Inflammatory macrophage treated with lipopolysaccharide for 4 hours (primary cell): ENCODE measurements at places on chromosomes 4 and X.

GRCh38 chr4:74397748-74398426, 32.9 kb downstream of the EREG start:
- DNase-seq = peak; percentile 82

DNA sequence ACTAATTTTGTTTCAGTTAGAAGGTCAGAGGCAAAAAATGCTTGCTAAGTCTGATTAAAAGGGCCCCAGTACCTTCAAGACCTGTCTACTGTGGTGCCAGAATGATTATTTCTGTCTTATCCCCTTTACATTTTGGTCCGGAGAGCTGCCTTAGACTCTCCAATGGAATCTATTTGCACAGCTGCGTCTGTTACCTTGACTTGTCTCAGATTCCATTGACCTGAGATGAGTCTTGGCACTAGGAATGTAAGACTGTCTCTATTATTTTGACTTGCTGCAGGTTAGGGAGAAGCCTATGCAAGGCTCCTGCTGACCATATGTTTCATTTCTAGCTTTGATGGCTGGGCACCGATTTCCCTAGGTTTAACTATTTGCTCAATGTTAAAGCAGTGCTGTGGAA, 457.6 kb downstream of the KCTD8 start:
- no peak for DNase-seq

DNA sequence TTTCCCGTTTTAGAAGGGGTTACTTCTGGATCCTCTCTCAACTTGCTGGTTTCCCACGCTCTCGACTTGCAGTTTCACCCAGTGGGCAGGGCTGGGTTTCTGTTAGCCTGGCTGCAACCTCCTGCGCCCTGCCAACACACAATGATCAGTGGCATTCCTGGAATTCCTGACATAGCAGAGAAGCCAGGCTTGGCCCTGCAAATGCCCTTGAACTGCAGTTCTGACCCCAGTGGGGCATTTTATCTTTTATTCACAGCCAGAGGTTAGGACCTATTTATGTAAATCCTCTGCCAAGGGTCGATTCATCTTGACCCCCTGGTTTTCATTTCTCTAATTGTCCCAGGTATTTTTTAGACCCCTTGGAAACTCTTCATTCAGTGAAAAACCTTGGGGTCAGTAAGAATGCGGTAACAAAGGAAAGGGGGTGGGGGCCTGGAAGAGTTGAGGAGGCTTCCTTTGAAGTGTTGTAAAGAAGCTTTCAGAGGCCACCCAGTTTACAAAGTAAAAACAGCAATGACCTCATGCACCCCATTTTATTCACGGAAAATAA, 217.6 kb downstream of the ZNF674 start:
- no peak for DNase-seq

DNA sequence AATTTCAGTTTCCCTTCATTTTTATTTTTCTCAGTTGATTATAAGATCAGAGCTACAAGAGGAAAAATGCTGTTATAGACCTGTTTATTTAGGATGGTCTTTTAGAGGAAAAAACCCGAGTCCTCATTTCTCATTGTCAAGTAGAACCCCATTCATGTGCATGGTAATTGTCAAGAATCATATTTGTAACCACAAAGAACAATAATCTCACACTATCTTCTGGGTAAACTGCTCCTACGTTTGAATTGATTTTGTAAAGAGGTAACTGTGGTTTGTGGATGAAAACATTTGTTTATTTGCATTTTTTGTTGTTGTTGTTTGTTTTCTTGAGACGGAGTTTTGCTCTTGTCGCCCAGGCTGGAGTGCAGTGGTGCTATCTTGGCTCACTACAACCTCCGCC, 23.8 kb downstream of the RAPGEF2 start:
- DNase-seq = no peak

DNA sequence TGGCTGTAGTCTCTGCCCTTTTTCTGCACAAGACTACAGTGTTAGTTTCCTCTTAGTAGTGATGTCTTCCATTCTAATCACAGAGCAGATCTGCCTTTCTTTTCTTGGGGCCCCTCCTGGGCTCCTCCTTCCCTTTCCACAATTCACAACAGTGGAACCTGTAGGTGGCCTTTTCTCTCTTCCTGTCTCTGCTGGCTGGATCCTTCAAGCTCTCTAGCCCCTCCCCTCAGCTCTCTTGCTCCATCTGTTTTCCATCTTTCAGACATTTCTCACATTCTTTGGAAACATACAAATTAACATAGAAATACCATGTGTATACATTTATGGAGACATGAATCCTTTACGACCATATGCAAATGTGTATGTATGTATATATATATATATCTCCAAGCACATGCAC, 304 bp upstream of the SPIN2A start:
- DNase-seq = no peak

GRCh38 chrX:47380268-47380667, 9.9 kb downstream of the ZNF157 start:
- DNase-seq = peak; percentile 48

- DNase-seq = no peak
These were observed 58.1 kb downstream of the FNIP2 start for GRCh38 chr4:158826882-158827281.

DNA sequence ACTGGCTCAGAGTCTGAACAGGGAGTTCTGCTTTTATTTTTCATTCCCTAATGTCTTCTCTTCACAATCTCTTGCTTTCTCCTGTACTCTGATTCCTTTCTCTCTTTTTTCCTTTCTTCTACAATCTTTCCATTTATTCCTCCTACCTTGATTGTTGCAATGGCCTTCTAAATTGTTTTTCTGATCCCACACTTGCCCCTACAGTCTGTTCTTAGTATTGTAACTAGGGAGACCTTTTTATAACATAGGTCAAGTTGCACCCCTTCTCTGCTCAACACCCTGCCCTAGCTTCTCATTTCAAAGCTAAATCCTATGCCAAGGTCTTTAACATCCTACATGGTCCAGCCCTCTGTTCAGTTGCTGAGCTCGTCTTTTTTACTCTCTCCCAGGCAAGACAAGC, 277.9 kb downstream of the GBA3 start:
- no peak for DNase-seq

DNA sequence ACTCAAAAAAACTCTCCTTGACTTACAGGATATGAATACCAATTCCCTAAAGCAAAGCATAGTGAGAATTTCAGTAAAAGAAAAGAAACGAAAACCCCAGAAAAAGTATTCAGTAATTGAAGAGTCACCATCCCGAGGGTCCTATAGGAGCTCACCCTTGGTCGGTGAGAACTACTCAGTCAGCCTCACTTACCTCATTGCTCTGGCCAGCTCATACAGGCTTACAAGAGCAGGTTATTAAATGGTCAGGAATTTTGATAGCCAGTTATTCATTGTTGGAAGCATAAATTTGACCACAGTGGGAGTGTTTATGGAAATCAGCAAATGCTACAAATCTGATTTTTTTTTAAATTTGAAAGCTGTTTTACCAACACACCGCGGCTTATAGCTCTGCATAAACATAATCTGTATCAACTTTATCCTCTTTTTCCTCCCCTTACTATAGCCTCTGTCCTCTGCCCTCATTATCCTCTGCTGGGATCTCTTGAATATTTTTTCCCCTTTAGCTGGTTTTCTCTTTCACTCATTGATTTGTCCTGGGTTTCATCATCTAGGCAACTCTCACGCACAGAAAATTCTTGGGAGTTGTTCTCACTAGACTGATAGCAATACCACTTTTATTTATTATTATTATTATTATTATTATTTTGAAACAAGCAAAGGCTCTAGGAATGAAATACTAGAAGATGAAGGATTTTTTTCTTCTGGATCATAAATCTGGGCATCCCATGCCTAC, 11.0 kb upstream of the CXCL2 start:
- no peak for DNase-seq

GRCh38 chrX:47145395-47146120, 537 bp downstream of the RBM10 start:
- DNase-seq = no peak

GRCh38 chr4:5970381-5971077, 47.7 kb downstream of the C4orf50 start:
- DNase-seq = no peak

DNA sequence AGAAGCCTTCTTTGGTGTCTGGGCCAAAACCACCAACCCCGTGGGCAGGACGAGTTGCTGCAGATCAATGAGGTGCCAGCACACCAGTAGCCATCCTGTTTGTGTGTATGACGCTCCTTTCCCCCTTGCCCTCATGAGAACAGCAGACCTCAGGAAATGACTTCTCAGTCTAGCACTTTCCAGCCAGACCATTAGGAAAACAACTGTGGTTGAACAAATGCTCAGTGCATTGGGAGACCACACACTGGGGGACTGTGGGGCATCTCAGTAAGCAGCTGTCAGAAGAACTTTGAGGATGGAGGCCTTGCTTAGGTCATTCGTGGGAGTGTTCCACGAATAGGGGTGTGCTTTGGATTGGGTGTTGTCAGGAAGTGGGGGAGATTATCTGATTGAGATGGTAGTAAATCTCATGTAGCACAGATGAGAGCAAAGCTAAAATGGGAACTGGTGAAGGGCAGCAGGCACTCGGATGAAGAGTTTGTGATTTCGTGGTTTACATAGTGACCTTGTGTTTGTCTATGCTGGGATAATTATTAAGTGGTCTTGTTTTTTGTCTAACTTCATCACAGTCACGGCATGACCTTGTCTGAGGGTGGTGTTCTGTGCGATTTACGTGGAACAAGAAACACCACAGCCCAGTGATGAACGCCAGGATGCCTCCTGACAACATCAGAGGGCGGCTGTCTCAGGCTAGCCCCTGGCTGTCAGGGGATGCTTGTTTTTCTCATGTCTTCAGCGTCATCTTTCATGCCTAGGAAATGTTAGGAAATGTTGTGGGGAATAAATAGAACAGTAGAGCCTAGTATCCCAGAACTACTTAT, 70.1 kb downstream of the USP46 start:
- DNase-seq = no peak

- DNase-seq = no peak
These were observed 172.5 kb downstream of the HNRNPD start for GRCh38 chr4:82201303-82201702.

GRCh38 chrX:8971116-8971515, 62.8 kb downstream of the FAM9B start:
- peak; percentile 56 for DNase-seq

DNA sequence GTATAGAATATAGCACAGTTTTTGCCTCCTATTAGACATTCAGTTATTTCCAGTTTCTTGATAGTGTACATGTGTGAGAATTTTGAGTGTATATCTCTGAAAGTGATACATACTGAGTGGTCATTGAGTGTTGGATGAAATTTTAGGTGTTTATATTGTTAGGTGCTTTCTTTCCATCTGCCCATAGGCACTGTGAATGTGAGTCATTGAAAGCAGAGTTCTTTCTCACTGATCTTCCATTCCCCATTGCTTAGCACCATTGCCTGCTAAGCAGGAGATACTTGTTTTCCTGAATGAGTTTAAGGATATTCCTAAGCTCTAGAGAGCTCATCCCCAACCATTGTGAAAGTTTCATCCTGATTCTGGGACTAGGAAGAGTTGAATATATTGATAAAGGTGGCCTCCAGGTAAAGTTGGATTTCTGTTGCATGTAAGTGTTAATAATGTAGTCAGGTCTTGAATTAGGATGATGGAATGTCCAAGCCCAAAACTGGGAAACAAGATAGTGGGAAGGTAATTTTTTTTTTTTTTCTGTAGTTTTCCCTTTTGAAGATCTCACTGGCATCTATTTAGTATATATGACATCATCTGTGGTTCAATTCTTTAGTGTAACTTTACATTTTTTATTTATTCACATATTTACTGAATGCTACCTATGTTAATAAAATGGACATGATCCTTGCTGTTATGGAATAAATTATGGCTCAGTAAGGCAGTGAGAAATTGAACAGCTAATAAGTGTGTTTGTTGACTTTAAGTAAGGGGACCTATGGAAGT, 22.1 kb downstream of the UBE2K start:
- no peak for DNase-seq

- DNase-seq = no peak
These were observed 86.2 kb upstream of the RPS6KA3 start for GRCh38 chrX:20352935-20353336.

DNA sequence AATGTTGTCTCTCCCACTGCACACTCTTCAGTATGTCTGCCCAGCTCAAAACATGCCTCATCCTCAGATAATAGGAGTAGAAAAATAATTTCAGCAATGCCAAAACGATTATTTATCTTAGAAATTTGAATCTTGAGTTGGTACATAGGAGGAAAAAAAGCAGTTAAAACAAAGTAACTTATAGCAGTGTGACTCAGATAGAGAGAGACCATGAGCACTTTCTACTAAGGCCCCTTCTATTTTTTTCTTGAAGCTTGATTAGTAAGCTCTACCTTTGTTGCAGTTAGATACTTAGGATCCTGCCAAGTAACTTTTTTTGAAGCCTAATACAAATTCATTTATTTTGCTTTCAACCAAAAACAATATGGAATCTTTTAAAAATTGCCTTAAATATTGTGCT, 212.3 kb downstream of the MAD2L1 start:
- DNase-seq = no peak

DNA sequence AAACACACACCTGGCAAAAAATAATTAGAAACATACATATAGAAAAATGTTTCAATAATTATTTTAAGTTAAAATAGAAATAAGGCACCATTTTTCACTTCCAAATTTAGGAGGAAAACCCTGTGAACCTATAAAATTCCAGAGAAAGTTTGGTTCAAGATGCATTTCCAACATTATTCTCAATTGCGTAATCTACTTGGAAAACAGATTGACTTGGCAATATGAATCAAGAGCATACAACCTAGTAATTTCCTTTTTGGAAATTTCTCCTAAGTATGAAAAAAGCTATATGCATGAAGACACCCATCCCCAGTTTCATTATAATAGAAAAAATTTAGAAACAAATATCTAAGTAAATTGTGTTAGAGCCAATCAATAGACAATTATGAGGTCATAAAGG, 242.9 kb downstream of the IQCM start:
- no peak for DNase-seq

- DNase-seq = no peak
These were observed 145.0 kb upstream of the CT83 start for GRCh38 chrX:116607776-116608175.

DNA sequence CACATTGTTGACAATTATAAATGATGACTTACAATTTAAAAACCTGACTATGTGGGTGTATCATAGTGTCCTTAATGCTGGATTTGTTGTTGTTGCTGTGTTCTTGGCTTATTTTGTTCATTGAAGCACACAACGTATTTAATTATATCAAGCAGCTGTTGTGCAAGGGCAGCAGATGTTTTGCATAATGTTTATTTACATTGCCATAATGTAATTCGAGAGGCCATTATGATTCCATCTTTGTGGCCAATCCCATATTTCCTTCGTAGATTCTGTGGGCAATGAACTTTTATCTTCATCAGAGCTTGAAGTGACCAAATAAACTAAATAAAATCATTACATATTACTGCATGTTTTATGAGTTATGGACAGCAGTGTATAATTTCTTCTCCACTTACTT, 422.6 kb upstream of the GALNTL6 start:
- no peak for DNase-seq

DNA sequence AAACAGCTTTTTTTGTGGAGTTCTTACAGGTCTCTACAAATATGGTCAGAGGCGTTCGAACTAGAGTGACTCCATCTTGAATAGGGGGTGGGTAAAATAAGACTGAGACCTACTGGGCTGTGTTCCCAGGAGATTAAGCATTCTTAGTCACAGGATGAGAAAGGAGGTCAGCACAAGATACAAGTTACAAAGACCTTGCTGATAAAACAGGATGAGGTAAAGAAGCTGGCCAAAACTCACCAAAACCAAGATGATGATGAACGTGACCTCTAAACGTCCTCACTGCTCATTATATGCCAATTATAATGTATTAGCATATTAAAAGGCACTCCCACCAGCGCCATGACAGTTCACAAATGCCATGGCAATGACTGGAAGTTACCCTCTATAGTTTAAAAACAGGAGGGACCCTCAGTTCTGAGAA, 42.8 kb upstream of the SPP1 start:
- DNase-seq = no peak

- peak; percentile 71 for DNase-seq
These were observed 53.9 kb upstream of the RPS6KA3 start for GRCh38 chrX:20320461-20321159.
